Esophagus squamous epithelium (tissue), 5 donors: ENCODE measurements at places on chromosomes 7 and 10.

GRCh38 chr7:154868921-154869320, 134.0 kb downstream of the PAXIP1 start:
- no peak for DNase-seq

- DNase-seq, result no peak
These were observed 588 bp downstream of the GET4 start for GRCh38 chr7:876972-877311.

DNA sequence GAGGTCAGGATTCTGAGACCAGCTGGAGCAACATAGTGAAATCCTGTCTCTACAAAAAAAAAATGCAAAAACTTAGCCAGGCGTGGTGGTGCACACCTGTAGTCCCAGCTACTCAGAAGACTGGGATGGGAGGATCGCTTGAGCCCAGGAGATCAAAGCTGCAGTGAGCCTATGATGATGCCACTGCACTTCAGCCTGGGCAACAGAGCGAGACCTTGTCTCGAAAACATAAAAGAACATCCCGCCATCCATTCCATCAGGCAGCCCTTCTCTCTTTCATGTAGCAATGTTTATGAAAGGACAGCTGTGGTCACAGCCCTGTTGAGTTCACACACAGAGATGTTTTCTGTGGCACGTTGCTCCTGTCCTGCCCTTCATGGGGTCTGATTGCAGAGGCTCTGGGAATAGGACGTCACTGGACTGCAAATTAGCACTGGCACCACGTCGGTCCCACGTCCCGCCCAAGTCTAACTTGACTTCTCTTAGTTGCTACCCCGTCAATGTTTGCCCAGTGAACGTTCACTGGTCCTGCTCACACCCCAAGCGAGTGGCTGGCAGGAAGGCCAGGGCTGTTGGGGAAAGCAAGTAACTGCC, 64.5 kb upstream of the MYL10 start:
- no peak for DNase-seq

GRCh38 chr7:68807666-68808065, 790.6 kb upstream of the AUTS2 start:
- no peak for DNase-seq
